ENCODE measurements at places on chromosomes 3 and 15.

DNA sequence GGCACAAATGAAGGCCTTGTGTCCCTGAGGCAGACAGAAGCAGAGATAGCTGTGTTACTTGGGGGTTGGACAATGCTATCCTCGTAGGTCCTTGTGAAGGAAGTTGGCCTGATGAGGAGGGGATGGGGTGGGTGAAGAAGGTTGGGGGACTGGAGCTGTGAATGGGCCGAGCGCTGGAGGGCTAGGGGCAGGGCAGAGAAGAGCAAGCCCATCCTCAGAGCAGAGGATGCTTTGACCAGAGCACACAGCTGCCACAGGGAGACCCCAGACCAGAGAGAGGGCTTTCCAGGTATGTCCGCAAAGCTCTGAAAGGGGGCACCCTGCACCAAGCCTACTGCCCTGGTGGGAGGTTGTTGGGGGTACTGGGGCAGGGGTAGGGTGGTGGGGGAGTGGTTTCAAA lies 5.7 kb upstream of the TBC1D2B start:
- DNase-seq, result no peak

DNA sequence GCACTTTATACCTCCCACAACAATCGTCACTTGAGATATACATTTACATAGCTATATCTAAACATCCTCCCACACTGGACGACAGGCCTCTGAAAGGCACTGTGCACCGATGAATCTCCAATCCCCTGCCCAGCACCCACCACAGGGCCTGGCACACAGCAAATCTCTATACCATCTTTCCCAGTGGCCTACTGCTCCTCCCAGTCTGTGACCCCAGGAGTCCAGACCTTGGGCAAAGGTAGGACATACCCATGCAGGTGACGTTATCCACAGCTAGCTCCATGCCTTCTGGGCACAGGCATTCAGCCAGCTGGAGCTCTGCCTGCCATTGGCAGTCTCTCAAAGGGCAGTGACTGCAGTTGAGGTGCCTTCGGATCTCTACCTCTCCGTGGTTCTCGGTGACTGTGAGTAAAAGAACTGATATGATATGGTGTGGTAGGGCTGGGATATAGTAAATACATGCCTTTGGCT lies 5.8 kb downstream of the LTK start:
- peak; percentile 49 for DNase-seq

DNA sequence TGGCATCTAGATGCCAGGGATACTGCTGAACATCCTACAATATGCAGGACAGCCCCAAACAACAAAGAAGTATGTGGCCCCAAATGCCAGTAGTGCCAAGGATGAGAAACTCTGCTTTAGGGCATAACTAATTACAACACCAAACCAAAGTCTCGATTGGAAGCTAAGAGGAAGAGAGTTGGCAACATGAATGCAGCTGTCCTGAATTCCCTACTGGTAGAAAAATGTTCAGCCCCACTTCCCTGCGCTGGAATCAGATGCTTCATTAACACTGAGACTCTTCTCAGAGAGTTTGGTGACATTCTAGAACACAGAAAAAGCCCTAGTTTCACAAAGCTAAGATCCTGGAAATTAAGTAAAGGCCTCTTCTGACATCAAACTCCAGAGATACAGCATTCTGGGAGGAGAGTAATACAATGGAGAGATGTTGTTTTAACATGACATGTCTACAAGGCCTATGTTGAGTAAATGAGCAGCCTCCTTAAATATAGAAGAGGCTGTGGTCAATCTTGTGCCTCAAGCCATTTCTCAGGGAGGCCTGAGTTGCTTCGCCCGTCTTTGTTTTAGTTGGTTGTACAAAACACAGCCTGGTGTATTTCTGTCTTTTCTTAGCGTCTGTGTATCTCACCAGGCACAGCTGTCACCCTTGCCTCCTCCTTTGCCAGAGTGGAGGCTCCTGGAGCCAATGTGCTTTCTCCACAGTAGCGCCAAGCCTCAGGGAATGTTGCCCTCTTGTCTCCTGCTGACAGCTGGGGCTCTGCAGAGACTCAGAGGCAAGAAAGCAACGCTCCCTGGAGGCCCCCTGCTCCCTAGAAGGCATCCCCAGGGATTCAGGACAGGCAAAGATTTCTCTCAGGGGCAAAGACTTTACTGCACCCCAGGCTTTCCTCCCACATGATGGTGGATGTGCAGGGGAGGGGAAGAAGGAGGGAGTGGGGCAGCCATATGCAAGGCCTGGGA lies 25.1 kb upstream of the CTNNB1 start:
- no peak for DNase-seq

DNA sequence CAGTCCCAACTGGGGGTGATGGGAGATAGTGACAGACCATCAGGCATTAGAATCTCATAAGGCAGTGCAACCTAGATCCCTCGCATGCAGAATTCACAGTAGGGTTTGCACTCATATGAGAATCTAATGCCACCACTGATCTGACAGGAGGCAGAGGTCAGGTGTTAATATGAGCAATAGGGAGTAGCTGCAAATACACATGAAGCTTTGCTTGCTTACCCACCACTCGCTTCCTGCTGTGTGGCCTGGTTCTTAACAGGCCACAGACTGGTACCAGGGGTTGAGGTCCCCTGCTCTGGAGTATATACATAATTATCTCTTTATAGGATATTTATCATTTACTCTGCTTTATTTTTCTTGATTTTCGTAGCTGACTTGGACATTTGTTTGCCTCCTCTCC lies 36.0 kb upstream of the ZMAT3 start:
- no peak for DNase-seq

DNA sequence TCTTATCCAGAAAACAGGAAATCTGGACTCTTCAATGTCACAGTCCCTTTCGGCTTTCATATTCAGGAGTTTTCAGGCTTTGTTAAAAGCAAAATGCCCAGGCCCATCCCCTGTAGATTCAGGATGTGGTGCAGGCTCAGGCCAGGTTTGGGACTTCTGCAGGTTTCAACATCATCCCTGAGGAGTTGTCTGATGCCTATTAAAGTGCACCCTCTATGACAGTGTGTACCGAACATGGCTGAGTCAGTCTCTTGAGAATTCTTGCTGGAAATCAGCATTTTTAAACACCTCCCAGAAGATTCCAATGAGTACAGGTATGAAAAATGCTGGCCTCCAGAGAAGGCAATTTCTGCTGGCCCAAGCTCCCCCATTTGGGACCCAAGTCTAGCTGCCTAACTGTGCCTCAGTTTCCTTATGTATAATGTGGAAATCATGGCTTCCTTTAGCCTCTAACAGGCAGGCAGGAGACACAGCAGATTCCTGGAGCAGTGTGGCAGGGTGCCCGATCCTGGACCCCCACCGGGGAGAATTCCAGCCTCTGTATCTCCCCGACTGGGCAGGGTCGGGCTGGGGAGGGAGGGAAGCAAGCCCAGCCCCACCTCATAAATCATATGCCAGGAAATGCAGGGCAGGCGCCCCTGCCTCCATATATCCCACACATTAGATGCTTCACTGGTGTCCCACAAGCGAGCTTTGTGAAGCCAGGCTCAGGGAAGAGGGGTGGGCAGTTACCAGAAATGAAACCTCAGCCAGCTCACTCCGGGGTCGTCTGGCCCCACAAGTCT lies 44.4 kb upstream of the SLC6A11 start:
- no peak for DNase-seq

DNA sequence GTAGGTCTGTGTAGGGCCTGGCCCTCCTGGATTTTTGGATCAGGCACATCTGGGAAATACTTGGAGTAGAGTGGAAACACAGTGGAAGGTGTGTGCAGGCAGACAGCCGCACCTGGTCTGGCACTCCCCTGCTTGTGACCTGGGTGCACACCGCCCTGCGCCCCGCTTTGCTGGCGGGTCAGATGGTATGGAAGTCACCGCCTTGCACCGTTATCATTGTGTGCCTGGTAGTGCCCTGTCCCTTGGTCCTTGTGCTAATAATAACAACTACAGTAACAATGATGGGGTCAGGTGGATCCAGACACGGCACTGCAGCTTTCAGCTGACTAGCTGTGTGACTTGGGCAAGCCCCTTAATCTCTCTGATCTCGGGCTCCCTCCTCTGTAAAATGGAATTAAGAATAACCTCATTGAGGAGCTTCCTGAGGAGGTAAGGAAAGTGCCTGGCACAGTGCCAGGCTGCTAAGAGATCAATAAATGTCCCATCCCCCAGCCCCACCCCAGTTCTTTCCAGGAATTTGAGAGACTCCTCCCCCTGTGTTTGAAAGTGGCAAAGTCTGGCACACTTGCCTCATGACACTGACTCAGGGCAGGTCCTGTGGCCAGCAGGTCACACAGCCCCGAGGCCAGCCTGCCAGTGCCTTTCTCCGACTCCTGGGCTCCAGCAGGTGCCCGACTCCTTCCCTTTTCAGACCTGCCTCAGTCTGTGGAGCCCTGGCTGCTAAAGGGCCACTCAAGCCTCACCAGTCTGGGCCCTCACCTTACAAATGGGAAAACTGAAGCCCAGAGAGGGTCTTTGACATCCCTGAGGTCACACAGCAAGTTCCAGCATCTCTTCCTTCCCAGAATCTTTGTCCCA lies 9.8 kb downstream of the ISG20 start:
- DNase-seq, result no peak

- DNase-seq, result no peak
Measured at GRCh38 chr15:33309602-33310276, 1.0 kb upstream of the RYR3 start.

- DNase-seq, result no peak
Measured at GRCh38 chr3:37477275-37477674, 302.9 kb upstream of the LRRFIP2 start.

- DNase-seq, result no peak
Measured at GRCh38 chr15:48177383-48177765, 721 bp downstream of the MYEF2 start.
